ENCODE measurements at places on chromosomes 6 and 20.

- no peak for DNase-seq
Measured at GRCh38 chr20:41738604-41739206, 120.5 kb upstream of the CHD6 start.

DNA sequence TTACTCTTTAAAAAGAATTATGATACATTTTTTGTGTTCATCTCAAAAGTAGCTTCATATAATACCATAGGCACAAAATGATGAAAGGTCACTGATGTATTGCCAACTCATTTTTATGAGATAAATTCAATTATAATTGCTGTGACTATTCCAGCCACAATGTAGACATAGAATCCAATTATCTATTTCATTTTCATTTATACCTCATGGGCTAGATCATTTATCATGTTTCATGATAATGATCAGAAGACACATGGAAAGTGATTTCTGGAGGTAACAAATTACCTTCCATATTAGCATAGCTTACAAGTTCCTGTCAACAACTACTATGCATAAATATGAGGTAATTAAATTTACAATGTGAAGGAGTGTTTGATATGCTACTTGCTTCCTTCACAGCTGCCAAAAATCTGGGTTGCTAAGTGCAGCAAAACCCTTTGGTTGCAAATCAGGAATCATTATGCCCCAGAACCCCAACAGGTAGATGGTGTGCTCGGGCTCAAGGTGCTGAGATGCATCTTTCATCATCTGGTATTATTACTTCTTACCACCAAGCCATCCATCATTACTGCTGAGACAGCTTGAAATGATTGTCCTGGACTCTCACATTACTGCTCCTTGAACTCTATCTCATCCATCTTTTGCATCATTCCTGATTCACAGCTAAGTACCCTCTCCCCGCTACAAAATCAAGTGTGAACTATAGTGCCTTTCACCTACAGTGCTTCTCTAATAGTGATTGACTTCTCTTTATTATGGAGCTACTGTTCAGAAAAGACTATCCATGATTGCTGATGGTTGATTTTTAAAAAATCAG is 306.0 kb upstream of the THEMIS start:
- DNase-seq = no peak

GRCh38 chr6:25178336-25179035 is 100.7 kb upstream of the CARMIL1 start:
- no peak for DNase-seq

- no peak for DNase-seq
Measured at GRCh38 chr6:134937426-134937825, 12.5 kb downstream of the ALDH8A1 start.

DNA sequence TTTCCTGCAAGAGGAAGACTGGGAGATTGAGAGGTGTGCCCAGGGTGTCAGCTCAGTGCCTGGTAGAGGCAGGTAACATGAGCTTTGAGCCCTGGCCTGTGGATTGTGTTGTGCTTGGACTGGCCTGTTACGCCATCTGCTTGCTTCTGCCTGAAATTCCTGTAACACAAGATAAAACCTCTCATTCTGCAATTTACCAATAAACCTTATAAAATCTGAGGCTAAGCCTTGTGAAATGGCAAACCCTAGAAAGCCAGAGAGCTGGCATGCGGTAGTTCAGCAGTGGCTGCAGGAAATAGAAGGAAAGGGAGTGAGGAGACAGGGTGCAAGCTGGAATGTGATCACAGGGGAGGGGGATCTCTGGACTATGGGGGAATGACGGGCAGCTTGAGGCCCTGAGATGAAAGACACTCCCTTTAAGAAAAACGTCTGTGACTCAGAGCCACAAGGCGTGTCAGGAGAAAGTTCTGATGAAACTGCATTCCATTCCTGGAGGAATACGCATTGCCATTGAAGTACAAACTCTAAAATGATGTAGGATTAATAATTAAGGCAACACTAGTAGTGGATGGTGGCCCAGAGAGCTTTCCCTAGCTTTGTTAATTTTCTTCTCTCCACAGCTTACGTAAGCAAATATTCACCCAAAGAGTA is 26.3 kb upstream of the TFAP2A start:
- no peak for DNase-seq
